ENCODE measurements at places on chromosomes 2 and 18.

DNA sequence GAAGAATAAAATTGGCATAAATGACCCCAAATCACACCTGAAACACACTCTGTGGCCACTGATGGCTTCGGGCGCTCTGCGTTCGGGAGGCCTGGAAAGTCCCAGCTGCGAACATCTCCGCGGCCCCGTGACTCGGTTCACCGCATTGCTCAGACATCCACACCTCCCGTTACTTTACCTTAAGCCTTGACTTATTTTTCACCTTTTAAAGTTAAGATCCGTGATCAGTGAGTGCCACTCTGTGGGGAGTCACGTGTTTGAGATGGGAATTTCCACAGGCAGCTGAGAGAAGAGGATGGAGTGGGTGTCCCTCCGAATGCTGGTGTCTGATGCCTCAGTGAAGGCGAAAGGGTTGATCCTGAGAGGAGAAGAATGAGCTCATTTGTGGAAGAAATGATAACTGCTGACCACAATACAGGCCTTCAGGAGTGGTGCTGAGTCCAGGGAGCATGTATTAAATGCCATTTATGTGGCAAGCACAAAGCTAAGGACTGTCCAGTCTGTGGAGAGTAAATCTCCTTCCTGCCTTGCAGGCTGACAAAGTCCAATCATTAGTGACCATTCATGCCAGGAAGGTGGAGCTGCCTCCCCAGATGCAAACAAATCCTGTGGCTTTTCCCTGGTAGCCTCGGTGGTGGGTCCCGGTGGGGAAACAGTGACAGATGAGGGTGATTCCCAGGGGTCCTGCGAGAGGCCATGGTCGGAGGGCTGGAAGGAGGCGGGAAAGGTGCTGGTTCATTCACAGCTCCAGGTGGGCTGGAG is 168.8 kb downstream of the RTP5 start:
- no peak for DNase-seq

GRCh38 chr18:78422336-78422735 is 557.3 kb upstream of the SALL3 start:
- DNase-seq: no peak

DNA sequence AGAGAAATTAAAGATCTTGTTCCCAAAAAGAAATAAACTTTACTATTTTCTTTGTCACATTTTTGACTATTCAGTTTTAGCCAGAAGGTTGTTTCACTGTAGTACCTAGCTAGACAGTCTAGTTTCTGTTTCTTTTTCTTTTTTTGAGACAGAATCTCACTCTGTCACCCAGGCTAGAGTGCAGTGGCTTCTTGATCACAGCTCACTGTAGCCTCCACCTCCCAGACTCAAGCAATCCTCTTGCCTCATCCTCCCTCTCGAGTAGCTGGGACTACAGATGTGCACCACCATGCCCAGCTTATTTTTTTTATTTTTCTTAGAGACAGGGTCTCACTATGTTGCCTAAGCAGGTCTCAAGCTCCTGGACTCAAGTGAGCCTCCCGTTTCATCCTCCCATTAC is 2.2 kb downstream of the RBM45 start:
- no peak for DNase-seq

- no peak for DNase-seq
Observed at GRCh38 chr2:18771212-18771611, 181.8 kb upstream of the NT5C1B start.

DNA sequence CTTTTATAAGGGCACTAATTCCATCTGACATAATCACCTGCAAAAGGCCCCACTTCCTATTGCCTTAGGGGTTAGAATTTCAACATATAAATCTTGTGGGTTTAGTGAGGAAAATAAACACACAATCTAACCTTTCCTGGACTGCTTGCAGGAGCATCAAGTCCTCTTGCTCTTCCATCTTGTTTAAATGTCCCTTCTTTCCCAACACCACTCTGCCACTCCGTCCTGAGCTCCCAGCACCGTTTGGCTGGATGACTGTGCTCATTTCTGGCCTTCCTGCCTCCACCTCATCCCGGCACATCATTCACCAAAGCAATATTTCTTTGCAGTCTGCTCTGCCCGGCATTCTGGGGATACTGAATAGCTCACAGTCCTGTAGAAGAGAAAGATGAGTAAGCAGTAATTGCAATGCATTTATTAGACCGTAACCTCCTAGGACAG is 247.8 kb downstream of the BCL2 start:
- DNase-seq: no peak

- DNase-seq: no peak
Observed at GRCh38 chr2:119753041-119753929, 6.4 kb upstream of the PTPN4 start.

- no peak for DNase-seq
Observed at GRCh38 chr2:221817052-221817451, 244.9 kb upstream of the EPHA4 start.

DNA sequence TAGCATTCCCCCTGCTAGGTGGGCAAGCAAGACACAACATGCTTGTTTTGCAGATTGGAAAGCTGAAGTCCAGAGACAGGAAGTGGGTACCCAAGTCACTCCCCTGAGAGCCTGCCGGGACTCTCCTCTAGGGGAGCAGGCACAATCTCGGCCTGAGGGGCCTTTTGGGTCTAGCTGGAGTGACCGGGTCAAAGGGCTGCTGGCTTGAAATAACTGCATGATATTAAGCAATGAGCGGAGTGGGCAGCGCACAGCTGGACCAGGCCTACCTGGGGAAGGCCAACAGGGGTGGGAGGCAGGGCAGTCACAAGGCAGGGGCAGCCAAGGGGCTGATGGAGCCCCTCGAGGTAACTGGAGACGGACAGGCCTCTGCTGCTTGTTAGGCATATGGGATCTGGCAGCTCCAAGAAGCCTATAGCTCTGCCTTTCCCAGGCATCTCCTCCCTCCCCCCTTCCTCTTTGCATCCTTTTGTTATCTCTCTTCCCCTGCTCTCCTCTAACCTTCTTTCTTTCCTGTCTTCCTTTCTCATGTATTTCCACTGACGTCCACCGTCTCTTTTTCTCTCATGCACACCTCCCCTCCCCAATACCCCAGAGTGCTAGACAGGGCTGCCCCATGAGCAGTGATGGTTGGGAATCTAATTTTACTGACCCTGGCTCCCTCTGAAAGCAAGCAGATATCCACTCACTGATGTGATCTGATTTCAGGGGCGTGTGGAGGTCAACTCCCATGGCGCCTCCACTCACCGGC is 237.5 kb downstream of the LOXHD1 start:
- no peak for DNase-seq

DNA sequence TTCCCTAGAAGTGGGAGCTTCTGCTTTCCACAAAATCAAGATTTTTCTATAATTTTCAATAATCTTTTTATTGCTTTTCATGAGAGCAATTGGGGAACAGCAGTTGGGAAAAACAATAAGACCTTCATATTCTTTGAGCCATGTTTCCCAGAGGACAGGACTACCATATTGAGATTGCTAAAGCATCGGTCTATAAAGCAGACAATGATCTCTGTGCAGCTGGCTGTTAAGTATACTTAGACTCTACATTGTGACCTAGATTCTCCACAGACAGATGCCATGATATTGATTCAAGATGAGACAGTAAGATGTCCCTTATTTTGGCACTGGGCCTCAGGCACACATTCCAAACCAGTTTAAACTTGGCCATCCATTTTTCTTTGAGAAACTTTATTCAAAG is 1178.7 kb downstream of the SUCLG1 start:
- no peak for DNase-seq

DNA sequence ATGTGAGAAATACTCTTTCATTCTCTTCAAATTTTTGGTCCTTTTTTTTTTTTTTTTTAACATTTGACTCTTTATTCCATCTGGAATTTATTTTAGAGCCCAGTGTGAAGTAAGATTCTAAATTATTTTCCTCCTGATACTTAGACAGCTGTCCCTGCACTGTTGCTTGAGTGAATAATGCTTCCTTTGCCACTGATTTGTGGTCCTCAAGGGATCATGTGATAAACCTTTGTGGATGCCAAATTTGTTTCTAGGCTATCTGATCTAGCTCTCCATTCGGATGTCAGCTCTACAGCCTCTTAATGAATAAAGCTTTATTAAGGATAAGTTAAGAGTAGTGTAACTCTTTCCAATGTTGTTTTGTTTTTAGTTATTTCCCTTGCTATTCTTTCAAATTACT is 142.3 kb downstream of the SMAD7 start:
- no peak for DNase-seq

DNA sequence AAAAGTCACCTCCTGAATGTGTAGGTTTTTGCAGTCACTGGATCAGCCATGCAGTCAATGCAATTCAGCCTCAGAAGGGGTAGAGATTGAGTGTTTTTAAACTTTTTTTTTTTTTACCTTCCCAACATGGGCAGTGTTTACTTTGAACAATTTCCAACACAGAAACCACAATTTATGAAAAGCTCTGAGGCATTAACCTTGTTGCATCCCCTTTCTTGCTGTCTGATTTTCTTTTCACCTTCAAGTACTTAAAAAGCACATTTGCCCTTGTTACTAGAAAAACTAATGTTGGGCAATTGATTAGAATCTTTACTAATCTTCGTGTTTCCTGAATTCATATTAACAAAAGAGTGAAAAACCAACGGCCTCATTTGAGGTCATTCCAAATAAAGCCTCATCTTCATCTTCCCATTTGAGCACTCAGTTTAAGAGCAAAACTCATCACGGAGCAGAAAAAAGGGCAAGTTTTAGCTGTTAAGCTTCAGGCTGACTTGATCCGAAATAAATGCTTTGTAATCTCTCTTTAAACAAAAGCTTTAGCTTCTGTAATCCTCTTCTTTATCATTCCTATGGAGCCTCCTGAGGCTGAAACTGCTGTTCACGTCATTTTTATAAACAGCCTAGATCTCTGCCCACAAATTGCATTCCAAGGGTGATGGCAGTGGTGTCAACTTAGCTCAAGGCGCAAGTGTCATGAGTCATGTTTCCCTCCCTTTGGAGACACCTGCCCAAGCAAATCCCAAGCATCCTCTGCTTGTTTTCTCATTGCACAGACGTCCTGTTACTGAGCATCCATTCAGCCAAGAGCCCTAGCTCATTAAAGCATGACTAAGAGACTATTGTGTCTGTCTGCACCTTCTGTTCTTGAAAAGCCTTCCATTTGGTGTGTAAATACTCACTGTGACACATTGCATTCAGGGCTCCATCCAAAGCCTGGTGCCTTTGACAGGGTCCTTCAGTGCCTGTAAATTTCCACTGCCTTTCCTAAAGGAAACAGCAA is 107.7 kb downstream of the HNMT start:
- DNase-seq: peak; percentile 79

GRCh38 chr2:32951672-32952071 is 4.9 kb downstream of the LTBP1 start:
- DNase-seq: no peak

DNA sequence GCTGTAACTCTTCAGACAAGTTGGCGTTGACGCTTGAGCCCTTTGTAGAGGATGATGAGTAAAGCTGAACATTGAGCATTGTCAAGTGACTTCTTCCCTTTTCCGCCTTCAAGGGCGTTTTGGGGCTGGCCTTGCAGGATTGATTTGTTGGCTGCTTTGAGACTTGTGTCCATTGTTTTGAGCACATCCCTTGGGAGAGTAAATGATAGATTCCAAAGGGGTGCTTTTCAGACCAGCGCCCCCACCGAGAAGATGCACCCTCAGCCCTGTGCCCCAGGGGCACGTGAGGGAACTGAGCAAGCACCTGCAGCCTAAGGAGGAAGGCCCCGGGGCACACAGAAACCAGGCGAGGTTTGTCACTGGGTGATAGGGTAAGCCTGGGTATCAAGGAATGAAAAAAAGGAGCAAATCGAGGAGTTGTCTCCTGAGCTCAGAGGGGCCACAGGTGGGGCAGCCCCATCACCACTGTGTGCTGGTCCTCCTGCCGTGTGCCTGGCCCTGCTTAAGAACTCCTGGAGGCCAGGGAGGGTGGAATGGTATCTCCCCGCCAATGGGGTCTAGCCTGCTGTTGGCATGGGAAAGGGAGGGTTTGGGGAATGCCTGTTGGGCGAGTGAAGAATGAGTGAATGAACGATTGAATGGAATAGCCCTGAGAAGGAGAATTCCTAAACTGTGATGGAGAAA is 64.0 kb downstream of the RAB31 start:
- DNase-seq: no peak

DNA sequence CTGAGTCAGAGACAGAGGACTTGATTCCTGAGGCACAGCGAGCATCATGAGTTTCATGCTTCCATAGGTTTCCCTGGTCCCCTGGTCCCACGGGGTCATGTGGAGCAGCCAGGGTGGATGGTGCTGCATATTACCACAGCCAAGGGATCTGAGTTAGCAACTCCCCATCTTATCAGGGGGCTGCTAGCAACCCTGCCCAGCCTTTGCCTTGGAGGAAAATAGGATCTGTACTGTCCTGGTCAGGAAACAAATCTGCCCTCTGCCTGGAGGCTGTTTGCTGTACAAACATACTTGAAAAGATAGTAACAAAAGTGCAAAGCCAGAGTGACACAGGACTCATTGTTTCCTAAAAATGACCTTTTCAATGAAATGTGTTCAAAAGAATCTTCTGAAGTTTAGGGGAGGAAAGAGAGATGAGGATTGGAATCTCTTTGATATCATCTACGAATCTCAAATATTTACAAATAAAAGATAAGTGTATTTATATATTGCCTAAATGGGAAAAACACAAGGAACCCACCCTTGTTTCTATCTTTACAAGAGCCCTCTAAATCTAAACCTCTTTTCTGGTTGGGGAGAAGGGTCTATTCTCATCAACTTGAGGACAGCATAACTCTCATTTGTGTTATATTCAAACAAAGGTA is 194.8 kb downstream of the CD226 start:
- DNase-seq: no peak

DNA sequence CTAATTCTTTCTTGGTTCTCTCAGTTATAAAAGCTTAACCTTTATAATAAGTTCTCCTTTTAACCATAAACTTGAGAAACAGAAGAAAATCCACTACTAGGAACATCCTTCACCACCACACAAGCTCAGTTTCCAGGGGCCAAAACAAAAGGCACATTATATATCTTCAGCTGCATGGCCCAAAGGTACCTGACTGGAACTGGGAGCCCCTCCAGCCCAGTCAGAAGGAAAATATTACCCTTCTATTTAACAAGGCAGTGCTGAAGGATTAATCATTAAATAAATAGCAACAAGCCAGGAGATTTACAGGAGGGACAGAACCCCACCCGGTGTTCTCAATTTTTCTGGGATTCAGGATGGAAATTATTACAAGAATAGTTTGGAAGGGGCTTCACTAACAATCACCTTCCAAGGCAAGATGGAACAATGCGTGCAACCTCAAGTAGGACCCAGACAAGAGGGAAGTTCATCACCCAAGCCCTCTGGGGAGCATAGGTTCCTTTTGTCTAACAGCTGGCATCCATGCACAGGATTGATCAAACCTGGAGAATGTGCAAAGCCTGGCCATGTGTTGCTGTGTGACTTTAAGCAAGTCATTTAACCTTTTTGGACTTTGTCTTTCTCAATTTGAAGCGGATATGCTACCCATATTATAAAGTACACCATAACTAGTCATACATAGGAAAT is 159.6 kb upstream of the SETBP1 start:
- DNase-seq: no peak

- no peak for DNase-seq
Observed at GRCh38 chr2:1756456-1756855, 12.1 kb upstream of the PXDN start.

Measured in NCI-H1092 (cell line).